NCI-H510A (cell line): ENCODE measurements at places on chromosomes 5 and 9.

DNA sequence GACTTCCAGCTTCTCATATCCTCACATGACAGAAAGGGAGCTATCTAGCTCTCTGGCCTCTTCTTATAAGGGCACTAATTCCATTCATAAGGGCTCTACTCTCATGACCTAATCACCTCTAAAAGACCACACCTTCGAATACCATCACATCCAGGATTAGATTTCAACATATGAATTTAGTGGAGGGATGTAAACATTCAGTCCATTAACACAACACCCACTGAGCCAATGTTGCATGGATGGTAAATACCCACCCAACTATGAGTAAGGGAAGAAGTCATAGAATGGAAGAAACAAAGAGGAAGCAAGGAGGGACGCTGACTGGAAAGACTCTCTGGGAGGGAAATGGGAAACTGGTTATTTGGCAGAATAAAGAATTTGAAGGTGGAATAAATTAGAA is 112.6 kb upstream of the CCDC112 start:
- no peak for DNase-seq

DNA sequence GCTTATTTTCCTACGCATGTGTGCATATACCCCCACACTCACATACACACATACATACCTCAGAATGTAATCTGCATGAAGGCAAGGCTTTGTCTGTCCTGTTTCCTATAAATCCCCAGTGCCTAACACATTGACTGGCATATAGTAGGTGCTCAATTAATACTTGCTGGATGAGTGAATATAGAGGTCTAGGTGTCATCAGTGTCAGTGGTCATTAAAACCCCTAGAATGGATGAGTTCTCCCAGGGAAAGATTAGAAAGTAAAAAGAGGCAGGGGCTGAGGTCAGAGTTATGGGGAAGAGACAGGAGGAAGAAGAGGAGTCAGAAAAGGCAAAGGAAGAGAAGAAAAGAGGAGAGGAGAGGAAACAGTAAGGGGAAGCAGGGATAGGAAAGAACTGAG is 4.7 kb downstream of the CPLX2 start:
- DNase-seq: no peak

DNA sequence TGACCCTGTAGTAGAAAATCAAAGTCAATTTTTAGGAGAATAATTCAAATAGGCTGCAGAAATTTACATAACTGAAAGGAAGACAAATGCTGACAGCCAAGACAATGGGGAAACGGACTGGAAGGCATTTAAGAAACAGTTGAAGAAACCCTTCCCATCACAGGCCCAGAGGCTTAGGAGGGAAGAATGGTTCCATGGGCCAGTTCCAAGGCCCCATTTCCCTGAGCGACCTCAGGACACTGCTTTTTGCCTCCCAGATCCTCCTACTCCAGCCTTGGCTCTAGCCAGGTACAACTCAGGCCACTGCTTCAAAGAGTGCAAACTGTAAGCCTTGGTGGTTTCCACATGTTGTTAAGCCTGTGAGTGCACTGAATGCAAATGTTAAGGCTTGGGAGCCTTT is 184.1 kb upstream of the SGCD start:
- DNase-seq: no peak

DNA sequence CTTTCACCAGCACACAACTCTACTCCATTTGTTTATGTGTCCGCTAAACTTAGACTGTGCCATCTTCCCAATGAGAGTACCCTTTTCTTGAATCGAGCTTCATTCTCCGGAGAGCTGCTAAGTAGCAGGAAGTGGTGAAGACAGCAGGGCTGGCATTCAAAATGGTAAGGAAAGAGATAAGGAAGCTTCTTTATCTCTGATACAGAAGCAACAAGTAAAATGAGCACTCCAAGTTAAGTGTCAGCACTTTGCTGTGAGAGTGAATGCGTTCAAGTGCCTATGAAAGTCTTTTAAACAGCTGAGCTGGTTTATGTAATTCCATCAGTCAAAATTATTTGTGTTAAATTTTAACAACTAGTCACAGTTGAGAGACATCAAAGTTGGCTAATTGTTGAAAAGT is 386.8 kb upstream of the PTPRD start:
- DNase-seq: no peak

- no peak for DNase-seq
These were observed 15.5 kb upstream of the TCOF1 start for GRCh38 chr5:150341989-150342388.

DNA sequence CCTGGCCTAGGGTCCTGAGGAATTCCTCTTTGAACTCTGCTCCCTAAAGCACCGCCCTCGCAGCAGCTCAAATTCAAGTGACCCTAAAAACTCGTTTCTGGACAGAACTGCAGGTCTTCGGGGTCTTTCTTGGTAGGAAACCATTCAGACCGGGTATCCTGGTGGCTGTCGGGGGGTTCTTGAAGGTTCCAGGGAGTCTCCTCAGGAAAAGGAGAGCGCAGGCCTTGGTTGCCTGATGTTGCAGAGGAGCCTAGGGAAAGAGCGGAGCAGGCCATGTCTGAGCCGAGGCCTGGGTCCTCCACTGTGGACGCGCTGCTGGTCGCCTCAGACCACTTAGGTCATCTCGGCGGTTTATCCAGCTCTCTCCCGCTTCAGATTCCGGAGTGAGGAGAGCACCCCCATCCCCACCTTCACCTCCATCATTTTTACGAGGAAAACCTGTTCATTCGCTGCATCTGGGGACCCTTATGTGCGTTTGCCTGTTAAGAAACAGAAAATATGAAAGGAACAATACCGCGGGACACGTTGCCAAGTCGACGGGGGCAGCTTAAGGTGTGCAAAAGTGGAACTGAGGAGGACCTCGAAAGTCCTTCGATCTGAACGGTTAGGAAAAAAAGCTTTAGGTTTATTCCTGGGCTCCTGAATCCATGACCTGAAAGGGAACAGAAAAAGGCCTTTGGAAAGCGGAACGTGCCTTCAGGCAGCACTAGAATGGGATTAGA is 299.4 kb downstream of the PARP8 start:
- no peak for DNase-seq

GRCh38 chr9:113479174-113479621 is 15.7 kb downstream of the RGS3 start:
- DNase-seq: no peak

GRCh38 chr9:115615000-115615401 is 497.0 kb upstream of the TNC start:
- DNase-seq: no peak

DNA sequence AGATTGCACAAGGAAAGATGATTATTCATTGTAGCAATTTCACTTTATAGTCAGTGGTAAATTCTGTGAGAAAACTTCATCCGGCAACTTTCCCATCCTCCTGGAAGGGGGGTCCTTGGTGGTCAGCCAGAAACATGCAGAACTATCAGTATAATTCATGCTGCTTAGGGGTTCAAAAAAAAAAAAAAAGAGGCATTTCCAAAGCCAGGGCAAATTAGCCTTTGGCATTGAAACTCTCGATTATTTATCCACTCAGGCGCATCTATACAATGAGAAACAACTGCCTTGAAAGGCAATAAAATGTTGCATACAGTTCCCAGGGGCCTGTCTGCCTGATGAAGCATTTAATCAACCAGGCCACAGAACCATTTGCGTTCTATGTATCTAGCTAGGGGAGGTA is 263.3 kb downstream of the TMEM167A start:
- no peak for DNase-seq

GRCh38 chr9:32926911-32927310 is 74.5 kb downstream of the APTX start:
- DNase-seq: no peak

- no peak for DNase-seq
These were observed 3.7 kb upstream of the ROR2 start for GRCh38 chr9:91953718-91954117.

- no peak for DNase-seq
These were observed 12.3 kb downstream of the ZCCHC9 start for GRCh38 chr5:81313686-81314085.

GRCh38 chr5:53884417-53884816 is 324.0 kb downstream of the NDUFS4 start:
- no peak for DNase-seq

- DNase-seq: no peak
These were observed 27.6 kb upstream of the ABLIM3 start for GRCh38 chr5:149113669-149114068.

- DNase-seq: no peak
These were observed 67.7 kb upstream of the SPOCK1 start for GRCh38 chr5:137566780-137567179.

GRCh38 chr9:111161015-111161415 is 122.7 kb upstream of the LPAR1 start:
- no peak for DNase-seq

DNA sequence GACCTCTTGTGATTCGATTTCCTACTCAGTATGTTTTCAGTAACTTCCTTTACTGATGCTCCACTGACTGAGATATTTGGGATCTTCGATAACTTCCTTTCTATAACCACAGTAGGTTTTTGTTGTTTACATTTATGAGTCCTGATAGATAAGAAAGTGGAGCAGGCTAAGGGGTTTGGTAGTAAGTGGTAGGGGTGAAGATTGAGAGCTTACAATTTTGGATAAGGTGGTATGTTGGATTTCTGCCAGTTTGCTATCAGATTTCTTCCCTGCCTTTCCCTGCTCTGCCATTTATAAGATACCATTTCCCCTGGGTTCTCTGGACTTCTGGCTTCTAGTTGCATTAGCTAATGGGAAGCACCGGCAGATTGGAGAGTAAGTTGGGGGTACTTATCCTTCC is 7.9 kb upstream of the NDUFS4 start:
- no peak for DNase-seq

GRCh38 chr9:70485273-70485858 is 70.9 kb upstream of the KLF9 start:
- no peak for DNase-seq

- DNase-seq: no peak
These were observed 1.5 kb downstream of the SPINK9 start for GRCh38 chr5:148336704-148337435.

DNA sequence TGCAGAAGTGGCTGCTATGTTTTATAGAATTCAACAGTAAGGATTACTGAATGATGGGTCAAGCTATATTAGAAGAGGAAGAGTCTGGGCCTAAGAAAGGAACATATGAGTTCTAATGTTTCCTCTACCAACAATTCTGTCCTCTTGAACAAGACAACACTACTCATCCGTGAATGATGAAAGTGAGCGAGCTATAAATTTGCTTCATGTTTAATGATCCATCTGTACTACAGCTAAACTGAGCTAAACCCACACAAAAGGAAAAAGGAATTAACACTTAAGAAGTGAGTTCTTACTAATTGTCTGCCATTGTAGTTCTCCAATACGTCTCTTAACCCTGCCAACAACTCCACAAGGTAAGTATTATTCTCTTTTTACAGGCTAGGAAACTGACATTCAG is 204.4 kb downstream of the GLIS3 start:
- no peak for DNase-seq

DNA sequence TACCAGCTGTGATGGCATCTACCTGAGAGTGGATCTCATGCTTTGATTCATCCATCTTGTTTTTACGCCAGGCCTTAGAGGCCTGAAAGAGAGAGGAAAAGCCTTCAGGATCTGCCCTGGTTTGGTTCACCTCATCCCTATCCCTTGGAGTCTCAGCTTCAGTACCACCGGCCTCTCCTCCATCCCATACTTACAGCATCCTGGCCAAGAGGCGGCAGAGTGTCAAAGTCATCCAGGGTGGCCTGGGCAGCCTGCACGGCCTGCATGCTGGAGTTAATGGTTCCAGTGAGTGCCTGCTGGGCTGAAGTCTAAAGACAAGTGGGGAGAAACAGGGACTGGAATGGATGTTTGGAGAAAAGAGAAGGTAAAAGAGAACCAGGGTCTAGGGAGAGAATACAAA is 12.4 kb downstream of the TLN1 start:
- no peak for DNase-seq

DNA sequence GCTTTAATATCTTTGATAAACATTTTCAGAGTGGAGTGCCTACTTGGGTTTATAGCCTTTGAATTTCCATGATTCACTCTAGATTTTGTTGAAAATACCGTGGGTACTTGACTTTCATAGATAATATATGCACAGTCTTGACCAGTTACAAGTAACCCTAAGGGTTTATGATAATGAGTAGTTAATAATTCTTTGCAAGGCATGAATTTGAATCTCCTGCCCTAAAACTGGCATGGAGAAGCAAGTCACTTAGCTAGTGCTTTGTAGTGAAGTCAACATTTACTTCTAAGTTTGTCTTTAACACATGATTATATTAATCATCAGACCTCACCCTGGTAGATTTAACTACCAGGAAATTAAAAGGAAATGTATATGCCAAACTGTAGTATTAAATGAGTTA is 115.8 kb downstream of the CWC27 start:
- no peak for DNase-seq
